Lower leg skin (tissue), 4 donors: ENCODE measurements at places on chromosomes 7 and 10.

DNA sequence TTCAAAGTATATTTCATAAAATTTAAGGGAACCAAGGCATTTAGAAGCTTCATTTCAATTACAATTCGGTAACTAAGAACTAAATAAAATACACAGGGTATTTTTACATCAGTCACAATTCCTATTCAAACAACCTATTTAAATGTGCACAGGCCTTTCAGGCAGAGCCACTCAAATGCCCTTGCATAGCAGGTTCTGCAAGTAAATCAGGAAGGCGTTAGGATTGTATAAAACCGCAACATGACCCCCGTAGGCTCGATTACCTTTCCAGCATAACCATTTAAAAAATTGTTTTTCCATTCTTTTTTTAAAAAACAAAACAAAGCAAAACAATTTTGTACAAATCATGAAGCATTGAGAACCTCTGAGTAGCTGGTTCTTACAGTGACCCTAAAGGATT lies 289.9 kb upstream of the SP8 start:
- no peak for DNase-seq

DNA sequence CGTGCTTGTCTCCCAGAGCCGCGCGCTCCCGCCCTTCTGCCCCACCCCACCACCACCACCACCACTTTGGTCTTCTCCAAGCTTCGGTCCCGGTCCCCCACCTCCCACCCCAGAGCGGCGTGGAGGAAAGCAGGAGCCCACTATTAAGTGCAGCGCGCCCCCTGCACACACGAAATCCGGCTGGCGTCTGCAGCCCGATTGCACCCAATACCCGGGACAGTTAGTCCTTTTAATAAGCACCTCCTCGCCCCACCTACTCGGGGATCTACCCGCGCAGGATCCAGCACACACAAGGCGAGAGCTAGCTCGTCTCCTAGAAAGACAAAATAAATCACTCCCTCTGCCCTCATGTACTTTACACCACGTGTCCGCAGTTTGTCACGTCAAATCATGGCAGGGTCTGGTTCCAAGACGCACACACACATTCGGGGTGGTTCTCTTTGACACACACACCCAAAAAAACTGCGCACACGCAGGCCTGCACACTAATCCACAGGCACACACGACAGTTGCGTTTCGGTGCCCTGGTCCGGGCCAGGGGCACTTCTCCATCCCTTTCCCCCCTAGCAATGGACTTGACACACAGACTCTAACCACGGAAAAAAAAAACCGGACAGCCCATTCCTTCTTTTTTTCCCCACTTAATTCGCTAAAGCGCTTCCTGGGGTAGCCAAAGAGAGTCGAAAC lies 1.6 kb downstream of the SFMBT2 start:
- DNase-seq: peak; percentile 84

- DNase-seq: peak; percentile 35
Measured at GRCh38 chr7:106952658-106953231, 87.7 kb downstream of the PIK3CG start.

DNA sequence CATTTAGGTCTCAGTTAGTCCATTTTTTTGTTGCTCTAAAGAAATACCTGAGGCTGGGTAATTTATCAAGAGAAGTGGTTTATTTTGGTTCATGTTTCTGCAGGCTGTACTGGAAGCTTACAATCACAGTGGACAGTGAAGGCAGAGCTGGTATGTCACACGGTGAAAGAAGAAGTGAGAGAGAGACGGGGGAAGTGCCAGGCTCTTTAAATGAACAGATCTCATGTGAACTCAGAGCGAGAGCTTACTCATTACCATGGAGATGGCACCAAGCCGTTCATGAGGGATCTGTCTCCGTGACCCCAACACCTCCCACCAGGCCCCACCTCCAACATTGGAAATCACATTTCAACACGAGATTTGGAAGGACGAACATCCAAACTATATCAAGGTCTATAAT lies 18.9 kb upstream of the PNLIPRP3 start:
- no peak for DNase-seq

- DNase-seq: no peak
Measured at GRCh38 chr7:71015252-71015900, 116.6 kb upstream of the GALNT17 start.

GRCh38 chr7:146119002-146119401 lies 2.4 kb downstream of the CNTNAP2 start:
- no peak for DNase-seq

DNA sequence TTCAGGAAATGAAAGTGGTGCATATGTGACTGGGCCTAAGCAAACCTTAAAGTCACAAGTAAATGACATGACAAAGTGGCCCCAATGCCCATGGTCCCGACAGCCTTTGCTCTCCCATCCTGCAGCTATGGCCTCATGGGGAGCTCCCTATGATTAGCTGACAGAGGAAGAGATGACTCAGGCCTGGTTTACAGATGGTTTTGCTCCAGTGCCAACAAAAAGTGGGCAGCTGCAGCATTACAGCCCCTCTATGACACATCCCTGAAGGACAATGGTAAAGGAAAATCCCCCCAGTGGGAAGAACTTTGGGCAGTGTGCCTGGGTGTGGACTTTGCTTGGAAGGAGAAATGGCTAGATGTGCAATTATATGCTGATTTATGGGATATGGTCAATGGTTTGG lies 105.1 kb upstream of the ADCY1 start:
- no peak for DNase-seq

DNA sequence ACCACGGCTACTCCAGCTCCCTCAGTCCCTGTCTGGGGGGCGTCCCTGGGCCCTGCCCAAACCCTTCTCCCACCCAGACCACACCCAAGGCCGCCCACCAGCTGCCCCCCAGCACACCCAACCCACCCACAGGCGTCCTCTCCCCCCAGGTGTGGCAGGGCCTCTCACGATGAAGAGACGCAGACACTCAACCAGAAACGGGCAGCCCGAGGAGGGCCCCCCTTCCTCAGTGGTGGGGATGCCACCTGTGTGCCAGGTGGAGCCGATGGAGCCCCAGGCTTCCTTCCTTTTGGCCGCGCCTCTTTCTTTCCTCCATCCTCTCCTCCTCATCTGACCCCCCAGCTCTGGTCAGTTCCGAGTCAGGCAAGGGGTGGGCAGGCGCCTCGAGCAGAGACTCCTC lies 28.7 kb downstream of the ADGRA1 start:
- DNase-seq: no peak

GRCh38 chr7:151167197-151167961 lies at the start of gene GBX1:
GBX1 (minus strand) TSS chr7:151167694; CDS start chr7:151167548, 146 bp downstream.
- no peak for DNase-seq

DNA sequence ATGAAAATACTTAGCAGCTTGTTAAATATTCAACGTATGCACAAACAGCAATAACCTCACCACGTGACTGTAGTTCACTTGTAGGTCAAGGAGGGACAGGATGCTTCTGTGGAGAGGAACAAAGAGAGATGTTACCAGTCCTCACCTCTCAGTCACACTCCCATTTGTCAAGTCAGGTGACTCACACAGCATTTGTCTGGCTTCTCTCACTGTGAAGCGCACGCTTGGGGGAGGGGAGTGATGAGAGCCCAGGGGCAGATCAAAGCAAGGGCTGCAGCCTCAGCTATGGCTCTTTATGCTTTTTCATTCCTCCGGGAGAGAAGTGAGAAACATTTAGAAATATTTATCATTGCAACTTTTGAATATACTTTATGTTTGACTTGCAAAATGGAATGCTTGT lies 2.9 kb upstream of the RBM20 start:
- DNase-seq: no peak

DNA sequence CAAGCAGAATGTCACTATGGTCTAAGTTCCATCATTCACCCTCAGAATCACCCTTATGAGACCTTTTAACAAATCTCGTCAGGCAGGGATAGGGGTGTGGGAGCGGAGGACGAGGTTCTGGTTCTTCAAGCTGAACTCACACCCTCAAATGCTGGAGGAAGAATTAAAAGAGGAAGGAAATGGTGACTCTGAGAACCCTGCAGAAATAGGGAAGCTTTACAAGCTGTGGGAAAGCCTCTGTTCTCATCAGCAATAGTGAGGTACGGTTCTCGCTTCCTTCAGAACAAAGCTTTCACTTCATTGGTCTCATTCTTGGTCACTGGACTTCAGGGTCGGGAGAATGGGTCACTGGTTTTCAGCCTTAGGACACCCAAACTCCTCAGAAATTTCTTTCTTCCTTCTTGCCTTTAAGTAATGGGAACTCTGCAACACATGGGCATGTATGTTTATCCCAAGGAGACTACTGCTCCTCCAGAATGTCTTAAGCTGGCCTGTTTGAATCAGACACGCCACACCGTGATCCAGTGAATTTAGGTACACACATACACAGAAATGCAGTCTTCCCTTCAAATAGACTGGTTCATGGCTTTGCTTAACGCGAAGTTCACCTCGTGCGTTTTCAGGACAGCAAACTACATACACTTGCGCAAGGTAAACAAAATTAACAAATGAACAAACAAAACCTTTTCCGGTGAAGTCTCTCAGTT lies 226.0 kb downstream of the SFMBT2 start:
- DNase-seq: no peak
